ENCODE measurements at places on chromosomes 16 and 17.
A peak's percentile ranks its signal among the peaks of the same experiment; 100 is the strongest.

GRCh38 chr16:28155293-28155692 lies 56.5 kb downstream of the XPO6 start:
- no peak for DNase-seq

- DNase-seq: peak; percentile 55
Measured at GRCh38 chr17:44084131-44084538, 13.6 kb downstream of the G6PC3 start.

DNA sequence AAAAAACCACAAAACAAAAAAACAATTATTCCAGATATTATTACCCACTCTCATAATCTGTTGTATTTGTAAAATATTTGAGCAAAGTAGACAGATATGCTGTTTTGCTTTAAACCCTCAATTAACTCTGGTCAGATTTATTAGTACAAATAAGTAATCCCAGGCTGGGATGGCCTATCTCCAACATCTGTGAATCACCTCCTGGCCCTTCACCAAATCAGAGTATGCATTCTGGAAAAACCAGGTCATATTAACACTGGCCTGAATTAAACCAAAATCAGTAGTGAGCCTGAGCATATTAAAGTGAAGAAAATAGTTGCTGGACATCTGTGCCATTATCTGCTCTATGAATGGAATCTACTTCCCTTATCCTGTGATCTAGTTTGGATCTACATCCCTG lies 41.0 kb downstream of the STAT3 start:
- DNase-seq: no peak

- no peak for DNase-seq
Measured at GRCh38 chr17:77827039-77827438, 131.5 kb upstream of the TNRC6C start.

DNA sequence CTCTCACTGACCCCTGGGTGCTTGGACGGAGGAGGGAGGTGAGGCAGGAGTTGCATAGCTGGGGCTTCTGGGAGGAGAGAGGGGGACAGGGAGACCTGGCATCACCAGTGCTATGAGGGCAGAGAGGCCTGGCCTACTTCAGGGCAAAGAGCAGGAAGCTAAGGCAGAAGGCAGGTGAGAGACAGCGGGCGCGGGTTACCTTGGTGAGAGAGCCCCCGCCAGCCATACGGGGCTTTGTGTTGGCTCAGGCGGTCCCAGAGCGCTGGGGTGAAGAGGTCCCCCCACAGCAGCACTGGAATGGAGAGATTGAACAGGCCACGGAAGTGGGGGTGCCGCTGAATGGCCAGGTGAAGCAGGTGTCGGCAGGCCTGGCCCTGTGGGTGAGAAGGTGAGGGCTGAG lies 11.5 kb downstream of the ST6GALNAC2 start:
- no peak for DNase-seq

DNA sequence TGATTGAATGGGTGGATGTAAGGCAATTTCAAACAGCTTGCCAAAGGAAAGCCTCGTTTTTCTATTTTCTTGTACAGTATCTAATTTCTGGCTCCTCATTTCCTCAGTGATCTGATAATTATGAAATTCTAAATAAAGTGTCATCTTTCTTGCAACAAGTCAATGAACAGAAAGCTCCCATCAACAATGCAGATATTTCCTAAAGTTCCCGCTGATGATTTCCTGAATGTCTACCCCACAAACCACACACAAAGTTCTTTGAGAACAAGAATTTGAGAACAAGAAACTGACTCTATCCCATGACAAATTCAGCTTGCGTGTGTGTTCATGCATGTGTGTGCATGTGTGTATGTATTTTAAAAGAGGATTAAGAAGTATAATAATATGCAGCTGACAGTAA lies 35.2 kb downstream of the SKAP1 start:
- no peak for DNase-seq

- DNase-seq: no peak
Measured at GRCh38 chr16:75532142-75532765, 3.7 kb downstream of the CHST5 start.

- DNase-seq: no peak
Measured at GRCh38 chr17:53270936-53271335, 551.8 kb upstream of the KIF2B start.

- no peak for DNase-seq
Measured at GRCh38 chr16:50469744-50470321, 78.4 kb upstream of the NKD1 start.

- DNase-seq: no peak
Measured at GRCh38 chr17:49574323-49574781, 1.3 kb upstream of the NXPH3 start.

GRCh38 chr17:44438636-44439035 lies 49.2 kb upstream of the ITGA2B start:
- DNase-seq: no peak

DNA sequence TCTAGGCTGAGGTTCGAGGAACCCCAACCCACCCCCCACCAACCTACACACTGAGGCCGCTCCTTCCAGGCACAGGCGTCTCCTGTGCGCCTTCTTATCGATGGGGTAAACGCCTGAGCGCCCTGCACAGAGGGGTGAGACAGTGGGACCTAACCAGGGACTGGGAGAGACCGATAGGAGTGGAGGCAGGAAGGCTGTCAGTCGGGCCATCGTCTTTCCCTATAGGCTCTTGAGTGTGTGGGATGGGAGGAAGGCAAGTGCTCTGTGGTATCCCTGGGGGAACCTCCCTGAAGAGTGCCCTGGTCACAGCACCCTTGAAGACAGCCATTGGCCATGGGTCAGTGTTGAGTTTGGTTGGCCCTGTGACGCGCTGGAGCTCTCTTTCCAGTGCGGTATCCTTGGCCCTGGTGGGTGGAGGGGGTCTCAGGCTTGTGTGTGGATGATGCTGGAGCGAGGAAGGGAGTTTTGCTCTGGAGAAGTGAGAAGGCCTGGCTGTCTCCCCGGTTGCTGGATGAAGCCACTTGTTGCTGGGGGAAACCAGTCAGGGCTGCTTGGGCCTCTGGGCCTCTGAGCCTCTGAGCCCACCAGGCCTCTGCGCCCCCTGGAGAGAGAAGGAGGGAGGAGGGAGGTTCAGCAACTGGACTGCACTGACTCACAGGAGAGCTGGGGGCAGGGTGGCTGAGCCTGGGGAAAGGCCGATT lies 1.7 kb downstream of the GPRC5C start:
- DNase-seq: no peak

DNA sequence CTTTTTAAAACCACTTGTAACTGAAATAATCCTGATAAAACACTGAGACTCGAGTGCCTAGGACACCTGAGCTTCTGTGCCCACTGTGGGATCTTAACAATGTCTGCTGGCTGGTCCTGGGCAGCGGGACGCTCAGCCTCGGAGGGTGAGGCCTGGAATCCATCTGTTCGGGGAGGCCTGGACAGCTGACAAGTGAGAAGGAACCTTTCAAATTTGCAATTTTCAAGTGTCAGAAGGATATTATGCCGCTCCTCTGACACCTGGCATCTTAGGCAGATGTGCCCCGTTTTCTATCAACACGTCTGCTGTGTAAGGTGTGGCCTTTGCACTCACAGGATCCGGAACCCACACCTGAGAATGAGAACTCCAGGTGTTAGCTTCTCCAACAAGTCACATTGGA lies 33.1 kb upstream of the C16orf78 start:
- DNase-seq: no peak

GRCh38 chr17:51454456-51454978 lies 194.2 kb downstream of the UTP18 start:
- DNase-seq: no peak

GRCh38 chr17:67549820-67550219 lies 167.9 kb upstream of the NOL11 start:
- no peak for DNase-seq

GRCh38 chr17:38747463-38748148 lies 530 bp downstream of the PCGF2 start:
- DNase-seq: no peak

DNA sequence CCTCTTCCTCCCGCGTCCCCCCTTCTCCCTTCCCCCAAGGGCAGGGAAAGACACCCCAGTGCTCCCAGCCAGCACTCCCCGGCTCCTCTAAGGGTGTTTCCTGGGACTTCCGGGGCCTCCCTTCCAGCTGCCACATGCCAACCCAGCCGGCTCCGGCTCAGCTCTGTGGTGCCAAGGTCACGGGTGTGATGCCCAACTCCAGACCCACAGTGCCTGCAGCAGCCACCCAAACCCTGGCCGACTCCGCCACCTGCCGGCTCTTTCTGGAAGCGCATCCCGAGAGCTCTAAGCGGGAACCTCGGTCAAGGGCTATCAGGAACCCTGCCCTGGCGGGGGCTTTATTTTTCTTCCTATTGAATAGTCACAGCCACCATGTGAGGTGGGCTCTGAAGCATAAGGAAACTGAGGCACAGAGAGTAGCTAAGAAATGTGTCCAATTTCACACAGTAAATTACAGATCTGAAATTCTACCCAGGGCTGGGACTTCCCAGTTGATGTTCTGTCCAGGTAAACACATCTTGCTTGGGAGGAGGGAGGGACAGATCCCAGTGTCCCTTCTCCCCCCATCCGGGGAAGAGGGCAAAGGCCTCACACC lies 3.3 kb upstream of the PPP1R1B start:
- DNase-seq: peak; percentile 75

- DNase-seq: no peak
Measured at GRCh38 chr17:9329251-9329921, 246.2 kb downstream of the STX8 start.
